ENCODE measurements at places on chromosomes 12 and 14.

GRCh38 chr12:57720606-57721595, 17.6 kb downstream of the AGAP2 start:
- DNase-seq = no peak

DNA sequence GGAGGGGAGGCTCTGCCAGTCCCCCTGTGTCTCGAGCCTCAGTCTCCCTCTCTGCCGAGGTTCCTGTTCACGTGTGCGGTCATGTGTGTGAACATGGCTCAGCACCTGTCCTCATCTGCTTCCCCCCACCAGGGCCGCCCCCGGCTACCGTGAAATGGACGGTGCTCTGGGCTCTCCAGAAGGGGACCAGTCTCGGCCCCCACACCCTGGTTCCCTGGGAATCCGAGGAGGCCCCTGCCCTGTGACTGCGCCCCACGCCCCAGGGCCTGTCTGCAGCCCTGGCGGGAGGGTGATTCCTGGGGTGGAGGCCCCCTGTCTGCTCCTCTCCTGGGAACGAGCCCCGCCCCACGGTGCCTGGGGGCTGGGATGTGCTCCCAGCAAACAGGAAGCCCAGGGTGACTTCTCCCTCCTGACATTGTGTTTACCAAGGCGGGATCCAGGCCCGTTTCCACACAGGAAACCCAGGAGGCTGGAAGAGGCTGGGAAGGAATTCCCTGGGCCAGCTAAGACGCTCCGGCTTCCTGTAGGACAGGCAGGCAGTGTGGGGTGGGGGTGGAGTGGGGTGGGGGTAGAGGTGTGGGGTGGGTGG, 46.6 kb downstream of the KIF26A start:
- peak; percentile 52 for DNase-seq

DNA sequence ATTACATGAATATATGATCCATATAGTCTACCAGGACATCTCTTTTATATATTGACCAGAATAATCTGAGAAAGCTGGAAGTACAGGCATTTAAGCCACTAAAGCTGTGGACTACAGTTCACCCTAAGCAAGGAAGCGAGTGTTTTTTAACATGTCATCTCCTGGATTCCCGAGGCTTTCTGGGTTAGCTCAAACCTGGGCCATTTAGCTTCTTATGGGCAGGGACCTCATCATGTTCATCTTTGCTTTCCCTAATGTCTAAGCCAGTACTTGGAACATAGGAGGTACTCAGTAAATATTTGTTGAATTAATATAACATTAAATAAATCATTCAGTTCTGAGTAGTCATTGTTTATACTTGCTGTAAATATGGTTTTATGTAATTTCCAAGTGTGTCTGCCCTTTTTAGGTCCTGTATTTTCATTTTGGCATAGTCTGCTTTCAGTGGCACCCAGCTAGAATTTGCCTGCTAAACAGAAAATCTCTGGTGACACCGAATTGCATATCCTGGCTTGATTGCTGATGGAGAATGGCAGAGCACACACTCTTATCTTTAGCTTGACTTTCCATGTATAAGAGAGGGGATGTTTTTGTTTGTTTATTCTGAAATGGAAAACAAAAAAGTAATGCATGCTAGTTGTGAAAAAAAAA, 344.5 kb downstream of the ZFP36L1 start:
- no peak for DNase-seq

- no peak for DNase-seq
Observed at GRCh38 chr12:81991868-81992267, 232.7 kb upstream of the PPFIA2 start.

DNA sequence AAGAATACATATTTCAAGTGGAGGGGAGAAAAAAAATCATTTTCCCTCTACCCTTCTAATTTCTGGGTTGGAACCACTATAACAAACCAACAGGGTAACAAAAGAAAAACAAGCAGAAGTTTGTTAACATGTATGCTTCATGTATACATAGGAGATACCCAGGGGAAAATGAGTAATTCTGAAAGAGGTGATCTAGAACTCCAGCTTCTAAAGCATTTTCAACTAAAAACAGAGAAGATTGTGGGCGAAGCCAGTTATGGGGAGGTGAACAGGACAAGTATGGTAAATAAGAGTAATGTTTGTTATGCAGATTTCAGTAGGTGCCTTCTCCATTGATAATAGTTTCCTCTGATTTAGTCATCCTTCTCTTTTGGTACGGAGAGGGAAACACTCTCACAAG, 16.7 kb downstream of the FNTB start:
- DNase-seq = no peak

- no peak for DNase-seq
Observed at GRCh38 chr14:51575349-51576116, 76.2 kb upstream of the FRMD6 start.

DNA sequence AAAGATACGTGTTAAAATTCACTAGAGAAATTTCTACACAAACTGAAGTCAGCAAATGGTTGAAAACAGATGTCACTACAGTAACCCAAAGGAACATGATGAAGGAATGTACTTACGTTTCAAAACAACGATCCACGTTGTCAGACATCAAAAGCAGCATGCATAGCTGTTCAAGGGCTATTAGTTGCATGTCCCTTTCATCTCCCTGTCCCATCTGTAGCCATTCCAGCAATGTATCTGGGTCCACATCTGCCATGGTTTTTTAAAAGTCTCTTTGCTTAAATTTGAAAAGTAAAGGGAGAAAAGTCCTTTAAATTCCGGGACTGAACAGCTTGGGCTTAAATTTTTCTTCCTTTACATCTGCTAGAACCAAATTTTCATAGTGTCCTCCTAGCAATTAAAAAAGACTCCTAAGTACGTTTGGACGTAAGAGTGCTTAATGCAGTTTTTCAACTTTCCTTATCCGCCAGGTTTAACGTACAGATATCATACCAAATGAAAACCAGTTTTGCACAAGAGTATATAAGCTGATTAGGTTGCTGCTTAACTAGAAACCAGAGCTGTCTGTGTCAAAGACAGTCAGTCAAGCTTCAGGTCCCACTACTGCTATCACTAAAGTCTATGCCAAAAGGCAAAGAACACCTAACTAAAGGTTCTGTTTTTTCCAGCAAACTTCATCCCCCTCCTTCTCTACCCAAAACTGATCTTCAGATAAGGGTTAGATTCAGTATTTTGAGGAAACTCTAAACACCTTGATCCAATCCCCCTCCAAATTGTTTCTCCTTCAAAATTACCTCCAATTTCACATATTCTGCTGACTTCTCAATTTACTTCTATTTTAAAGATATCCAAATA, 1.7 kb downstream of the HECTD1 start:
- peak; percentile 59 for DNase-seq

- no peak for DNase-seq
Observed at GRCh38 chr12:132196038-132196872, 52.0 kb downstream of the NOC4L start.

- no peak for DNase-seq
Observed at GRCh38 chr14:62645649-62646048, 399.6 kb downstream of the KCNH5 start.

GRCh38 chr12:47206450-47207339, 126.9 kb upstream of the AMIGO2 start:
- DNase-seq = no peak

DNA sequence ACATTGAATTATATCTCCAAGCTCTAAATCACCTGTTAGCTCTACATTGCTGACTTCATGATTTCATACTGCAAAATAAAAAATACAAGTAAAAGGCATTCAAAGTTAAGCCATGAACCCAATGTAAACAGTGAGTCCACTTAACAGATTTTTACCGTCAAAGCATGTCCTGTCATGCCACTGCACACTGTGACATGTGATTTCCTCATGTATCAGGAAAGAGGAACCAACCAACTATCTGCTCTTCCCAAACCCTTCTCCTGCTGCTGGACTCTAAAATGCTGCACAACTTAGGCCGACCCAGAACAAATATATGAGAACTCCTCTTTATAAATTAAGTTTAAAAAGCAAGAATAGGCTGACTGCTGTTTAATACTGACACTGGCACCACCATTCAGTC, 37.5 kb downstream of the TM7SF3 start:
- no peak for DNase-seq

DNA sequence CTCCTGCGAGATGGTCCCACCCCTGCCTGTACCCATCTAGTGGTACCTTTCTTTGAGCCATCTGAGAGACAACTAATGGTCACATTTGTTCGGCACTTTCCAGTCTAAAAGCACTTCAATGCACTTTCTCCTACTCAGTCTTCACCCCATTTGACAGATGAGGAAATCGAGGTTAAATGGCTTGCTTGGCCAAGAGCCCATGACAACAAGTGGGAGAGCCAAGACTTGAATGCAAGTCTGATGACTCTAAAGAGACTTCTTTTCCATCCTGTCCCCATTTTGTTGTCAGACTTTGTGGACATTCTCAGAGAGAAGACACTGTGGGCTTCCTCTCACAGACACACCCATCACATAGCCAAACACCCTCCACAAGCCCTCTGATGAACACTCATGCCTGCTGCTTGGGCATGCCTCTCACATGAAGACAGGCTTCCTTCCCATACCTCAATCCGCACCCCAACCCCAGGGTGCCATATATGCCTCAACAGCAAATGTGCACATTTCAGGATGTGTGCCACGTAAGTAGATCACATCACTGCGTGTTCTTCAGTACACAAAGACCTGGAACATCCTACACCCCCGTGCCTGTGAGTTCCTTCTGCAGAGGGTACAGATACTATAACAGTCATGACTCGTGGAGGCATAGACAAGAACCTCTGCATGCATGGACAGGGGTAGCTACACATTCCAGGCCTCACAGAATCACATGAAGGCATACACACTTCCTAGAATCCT, 805 bp downstream of the MYH7 start:
- DNase-seq = no peak

- no peak for DNase-seq
Observed at GRCh38 chr14:36905272-36905888, 243.7 kb downstream of the PAX9 start.

DNA sequence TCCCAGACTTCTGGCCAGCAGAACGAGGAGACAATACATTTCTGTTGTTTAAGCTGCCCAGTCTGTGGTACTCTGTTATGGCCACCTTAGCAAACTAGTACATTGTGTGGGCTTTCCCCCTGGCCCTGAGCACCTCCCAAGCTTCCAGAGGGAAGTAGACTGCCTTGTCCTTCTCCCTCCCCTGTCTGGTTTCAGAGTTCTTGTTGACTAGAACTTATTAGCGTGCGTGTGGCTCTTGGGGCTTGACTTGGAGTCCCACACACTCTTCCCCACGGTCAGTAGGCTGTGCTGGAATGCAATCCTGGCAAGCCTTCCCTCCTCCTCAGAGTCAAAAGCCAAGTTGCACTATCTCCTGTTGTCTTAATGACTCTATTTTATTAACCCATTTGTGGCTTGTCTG, 27.7 kb downstream of the FBLN5 start:
- no peak for DNase-seq

DNA sequence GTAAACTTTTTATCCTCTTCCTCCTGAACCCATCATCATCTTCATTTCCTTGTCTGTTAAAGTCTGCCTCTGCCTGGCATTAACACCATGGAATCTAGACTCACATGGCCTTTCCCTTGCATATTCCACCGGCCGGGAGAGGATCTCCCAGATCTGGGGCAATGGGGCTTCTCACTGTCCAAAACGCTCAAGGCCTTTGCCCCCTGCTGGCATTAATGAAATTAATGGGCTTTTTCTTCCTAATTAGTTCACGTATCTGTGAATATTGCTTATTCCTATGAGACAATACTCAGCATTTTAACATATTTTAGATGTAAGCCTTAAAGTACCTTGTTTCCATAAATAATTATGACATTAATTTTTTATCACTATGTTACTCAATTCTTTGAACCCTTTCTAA, 42.9 kb upstream of the CAPRIN2 start:
- no peak for DNase-seq

GRCh38 chr12:117342247-117342646, 19.2 kb downstream of the NOS1 start:
- no peak for DNase-seq

DNA sequence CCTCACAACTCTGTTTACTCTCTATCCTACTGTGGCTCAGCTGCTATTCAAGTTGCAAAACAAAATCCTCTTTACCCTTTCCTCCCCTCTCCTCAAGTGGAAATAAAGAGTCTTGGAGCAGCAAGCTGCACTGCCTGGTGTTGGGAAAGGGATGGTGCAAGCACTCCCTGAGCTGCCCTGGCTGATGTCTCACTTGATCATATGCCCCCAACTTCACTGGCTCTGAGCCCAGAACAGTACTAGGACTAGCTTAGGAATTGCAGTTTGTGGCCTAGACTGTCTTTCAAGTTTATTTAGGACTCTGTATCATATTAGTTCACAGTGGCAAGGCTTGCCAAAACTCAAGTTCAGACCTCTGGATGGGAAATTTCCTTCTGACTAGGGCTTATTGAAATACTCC, 1683.8 kb upstream of the SEL1L start:
- DNase-seq = peak; percentile 3

DNA sequence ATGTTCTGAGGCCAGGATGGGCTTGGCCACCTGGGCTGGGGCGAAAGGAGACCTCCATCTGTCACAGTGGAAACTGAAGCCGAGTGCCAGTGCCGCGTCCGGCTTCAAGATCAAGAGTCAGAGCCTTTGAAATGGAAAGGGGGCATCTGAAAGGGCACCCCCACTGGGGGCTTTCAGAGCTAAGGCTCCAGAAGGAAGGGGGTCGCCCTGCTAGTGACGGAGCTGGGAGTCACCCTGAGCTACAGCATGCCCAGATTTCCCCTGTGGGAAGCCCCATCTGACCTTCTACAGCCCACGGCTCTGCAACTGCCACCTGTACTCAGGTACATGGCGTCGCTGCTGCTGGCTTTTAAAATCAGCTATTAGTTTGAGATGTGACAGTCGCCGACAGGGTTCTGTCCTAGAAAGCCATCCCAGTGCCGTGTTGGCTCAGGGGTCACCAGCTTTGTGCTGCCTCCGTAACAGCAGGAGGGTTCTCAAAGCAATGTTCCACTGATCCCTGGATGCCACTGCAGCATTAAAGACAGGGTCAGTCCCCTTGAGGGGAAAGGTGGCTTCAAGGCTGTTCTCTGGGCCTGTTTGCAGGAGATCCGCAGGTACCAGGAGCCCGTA, 31.5 kb downstream of the CCNK start:
- DNase-seq = no peak

Measured in HTR-8/SVneo (cell line).